ENCODE measurements at places on chromosomes 6 and 20.

GRCh38 chr20:45402946-45403345, 5.1 kb upstream of the DBNDD2 start:
- DNase-seq: no peak

- no peak for DNase-seq
Measured at GRCh38 chr6:163249651-163250101, 164.8 kb upstream of the QKI start.

DNA sequence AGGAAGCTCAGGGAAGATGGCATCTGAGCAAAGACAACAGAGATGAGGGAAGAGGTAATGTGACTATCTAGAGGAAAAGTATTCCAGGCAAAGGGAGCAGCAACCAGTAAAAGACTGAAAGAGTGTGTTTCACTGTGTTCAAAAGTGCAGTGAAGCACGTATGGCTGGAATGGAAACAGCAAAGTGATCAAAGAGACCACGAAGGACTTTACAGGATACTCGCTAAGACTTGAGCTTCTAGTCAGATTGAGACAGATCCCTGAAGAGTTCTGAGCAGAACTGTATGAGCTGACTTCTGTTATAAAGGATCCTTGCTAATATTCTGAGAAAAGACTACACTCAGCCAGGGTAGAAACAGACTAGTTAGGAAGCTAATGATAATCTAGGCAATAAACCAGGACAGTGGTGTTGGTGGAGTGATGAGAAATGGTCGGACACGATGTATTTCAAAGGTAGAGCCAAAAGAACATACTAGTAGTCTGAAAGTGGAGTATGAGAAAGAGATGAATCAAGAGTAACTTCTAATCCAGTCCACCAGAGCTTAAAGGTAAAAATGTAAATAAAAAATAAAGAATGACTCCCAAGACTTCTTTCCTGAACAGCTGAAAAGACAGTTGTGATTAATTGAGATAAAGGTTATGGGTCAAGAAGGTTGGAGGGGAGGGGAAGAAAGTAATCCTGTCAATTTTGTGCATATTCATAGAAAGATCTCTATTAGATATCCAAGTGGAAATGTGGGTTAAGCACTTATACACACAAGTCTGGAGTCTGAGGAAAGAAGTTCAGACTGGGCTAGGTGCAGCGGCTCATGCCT, 14.2 kb downstream of the SEC63 start:
- DNase-seq: no peak

DNA sequence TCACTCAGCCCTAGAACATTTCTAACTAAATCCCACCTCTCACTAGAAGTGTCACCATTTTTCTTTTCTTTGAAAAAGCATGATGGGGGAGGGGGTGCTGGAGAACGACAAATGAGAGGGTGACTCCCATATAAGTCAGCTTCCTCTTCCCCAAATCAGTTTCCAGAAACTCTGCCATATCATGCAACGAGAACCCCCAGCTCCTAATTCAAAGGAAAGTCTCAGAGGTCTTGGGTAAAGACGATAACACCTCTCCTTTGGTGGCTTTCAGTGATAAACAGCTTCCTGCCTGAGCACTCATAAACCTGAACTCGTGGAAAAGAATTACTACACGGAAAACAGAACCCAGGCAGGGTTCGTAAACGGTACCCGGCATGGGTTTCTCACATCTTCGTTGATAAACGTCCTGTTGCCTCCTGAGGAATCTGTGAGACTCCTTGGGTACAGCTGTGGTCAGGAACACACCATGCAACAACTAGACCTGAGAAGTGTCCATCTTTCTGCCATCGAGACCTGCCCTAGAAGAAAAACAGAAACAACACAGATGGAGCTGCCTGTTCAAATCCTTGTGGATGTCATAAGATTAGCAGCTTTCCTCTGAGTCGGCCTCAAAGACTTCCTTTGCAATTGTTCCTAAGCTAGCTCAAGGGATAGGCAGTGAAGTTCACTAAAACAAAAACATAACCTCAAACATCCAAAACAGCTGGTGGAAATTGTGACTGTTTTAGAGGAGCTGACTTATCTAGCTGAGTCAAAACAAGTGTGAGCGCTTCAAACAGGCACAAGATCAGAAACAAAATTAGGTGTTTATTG, 185.8 kb upstream of the PRDM1 start:
- DNase-seq: peak; percentile 13

DNA sequence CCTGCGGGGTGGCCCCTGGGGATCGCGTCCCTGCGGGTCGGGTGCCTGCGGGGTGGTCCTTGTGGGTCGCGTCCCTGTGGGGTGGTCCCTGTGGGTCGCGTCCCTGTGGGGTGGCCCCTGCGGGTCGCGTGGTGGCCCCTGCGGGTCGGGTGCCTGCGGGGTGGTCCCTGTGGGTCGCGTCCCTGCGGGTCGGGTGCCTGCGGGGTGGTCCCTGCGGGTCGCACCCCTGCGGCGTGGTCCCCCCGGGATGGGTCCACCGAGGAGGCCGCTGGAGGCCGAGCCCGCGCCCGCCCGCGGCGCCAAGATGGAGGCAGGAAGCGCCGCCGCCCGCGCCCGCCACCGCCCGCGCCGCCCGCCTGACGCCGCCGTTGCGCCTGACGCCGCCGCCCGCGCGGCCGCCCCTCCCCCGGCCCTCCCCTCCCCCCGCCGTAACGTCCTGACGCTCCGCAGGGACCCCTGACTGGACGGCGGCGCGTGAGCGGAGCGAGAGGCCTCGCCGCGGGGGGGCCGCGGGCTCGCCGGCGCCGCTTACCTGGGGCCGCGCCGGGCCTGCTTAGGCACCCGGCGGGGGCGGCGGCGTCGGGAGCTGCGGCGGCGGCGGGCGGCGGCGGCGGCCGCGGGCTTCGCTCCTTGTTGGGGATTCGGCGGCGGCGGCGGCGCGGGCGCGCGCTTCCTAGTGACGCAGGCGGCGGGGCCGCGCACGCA, at the start of gene GMEB2:
TSS of gene GMEB2 (minus strand) at position 678 of the 705 bp plus-strand sequence. CDS start 7,704 bp downstream, outside the sequence.
- DNase-seq: peak; percentile 74

DNA sequence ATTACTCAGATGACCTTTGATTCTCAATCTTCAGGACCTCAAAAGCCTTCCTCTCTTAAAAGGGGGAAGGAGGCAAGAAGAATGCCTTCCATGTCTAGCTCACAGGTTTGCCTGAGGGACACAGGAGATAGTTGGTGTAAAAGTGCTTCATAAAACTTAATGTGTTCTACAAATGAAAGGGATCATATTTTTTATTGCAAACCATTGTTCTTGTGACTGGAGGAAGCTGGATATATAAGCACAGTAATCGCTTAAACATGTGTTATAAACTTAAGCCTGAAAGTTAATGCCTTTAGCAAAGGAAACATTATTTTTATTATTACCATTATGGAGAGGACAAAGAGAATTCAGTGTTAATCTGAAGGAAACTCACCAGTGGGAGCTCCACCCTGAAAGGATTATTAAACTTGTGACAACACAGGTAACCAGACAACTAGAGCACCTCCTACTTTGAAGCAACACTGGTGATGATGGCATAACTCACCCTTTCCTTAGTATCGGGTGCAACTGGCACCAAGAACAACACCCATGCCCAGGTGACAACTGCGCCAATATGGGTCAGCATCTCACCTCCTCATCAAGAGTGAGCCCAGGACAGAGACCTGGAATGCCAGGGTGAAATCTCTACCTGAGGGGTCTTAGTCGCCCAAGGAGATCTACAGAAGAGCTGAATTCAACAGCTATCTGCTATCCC, 288.7 kb upstream of the PRDM1 start:
- no peak for DNase-seq

- no peak for DNase-seq
Measured at GRCh38 chr20:62359043-62359490, 8.0 kb downstream of the LAMA5 start.

GRCh38 chr6:31479933-31480535, 17.9 kb upstream of the MICB start:
- DNase-seq: no peak

DNA sequence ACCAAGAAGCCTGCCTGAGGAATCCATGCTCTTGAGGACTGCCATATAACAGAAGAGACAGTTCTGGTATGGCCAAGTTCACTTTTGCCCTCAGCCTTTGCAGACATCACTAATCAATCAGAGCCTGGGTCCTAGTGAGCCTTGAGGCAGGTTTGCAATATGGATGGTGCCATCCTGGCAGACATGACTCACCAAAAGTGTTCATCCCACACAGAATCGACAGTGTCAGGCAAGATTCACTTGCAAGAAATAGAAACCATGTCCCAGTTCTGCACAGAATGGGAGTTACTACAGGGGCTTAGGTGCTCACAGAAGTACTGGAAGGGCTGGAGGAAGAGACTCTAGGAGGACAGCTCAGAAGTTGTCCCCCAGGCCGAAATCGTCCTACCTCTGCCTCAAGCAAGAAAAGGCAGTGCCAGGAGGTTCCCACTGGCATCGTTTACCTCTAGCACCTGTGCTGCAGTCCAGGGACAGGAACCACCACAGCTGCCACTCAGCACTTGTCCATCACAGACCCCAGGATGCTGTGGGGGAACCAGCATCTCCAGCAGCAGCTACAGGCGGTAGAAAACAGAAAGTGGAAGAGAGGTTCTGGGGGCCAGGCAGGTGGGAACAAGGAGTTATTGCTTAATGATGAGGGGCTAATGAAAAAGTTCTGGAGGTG, 42.6 kb upstream of the PHACTR3 start:
- DNase-seq: no peak

GRCh38 chr20:45452772-45453691, 16.5 kb upstream of the WFDC2 start:
- DNase-seq: no peak

- DNase-seq: no peak
Measured at GRCh38 chr6:124393536-124393935, 568.7 kb upstream of the RNF217 start.

- DNase-seq: no peak
Measured at GRCh38 chr6:88116276-88116675, 49.9 kb downstream of the CNR1 start.

- no peak for DNase-seq
Measured at GRCh38 chr6:147974376-147974775, 368.3 kb upstream of the SASH1 start.

- no peak for DNase-seq
Measured at GRCh38 chr6:111550953-111551352, 54.7 kb downstream of the TRAF3IP2 start.

- DNase-seq: peak; percentile 69
Measured at GRCh38 chr6:112235956-112236355, 18.4 kb downstream of the LAMA4 start.

DNA sequence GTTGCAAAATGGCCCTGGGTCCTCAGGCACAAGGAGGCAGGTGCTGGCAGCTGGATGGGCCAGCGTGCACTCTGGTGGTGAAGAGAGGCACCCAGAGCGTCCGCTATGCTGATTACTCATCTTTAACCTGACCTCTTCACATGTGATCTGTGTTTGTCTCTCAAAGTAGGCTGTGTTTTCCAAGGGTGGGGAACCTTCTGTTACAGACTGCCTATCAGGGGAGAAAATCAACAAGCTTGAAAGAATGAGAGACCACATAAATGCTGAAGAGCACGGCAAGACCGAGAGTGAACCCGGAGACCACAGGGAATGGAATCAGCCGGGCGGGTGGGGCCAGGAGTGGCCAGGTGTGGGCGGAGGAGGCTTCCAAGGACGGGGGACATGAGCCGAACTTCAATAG, 16.2 kb downstream of the BNIP5 start:
- DNase-seq: no peak

- peak; percentile 54 for DNase-seq
Measured at GRCh38 chr20:10672624-10673127, 1.1 kb downstream of the JAG1 start.
